ENCODE measurements at places on chromosomes 1 and 21.

GRCh38 chr1:55214212-55214933, 791 bp downstream of the USP24 start:
- DNase-seq: peak; percentile 75

DNA sequence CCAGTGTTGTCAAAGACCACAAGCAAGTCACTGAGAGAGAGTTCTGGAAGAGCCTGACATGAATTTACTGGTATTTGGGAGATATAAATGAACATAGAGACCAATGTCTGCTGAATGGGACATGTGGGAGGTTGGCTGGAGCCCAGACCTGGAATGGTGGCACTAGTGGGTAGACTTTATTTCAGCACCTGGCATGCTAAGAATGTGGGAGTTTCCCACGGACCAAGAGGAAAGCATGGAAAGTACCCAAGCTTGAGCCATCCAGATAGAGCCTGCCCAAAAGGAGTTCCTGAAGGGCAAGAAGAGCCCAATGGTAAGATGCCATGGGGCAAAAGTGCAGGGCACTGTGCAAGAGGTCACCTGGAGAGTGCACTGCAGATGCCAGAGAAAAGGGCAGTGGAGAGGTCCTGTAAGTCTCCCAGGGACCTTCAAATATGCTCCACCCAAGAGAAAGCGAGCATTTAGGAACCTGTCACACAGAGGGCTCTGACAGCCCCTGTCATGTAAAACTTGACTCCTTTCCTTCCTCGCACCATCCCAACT, 8.1 kb upstream of the ZNF687 start:
- no peak for DNase-seq

DNA sequence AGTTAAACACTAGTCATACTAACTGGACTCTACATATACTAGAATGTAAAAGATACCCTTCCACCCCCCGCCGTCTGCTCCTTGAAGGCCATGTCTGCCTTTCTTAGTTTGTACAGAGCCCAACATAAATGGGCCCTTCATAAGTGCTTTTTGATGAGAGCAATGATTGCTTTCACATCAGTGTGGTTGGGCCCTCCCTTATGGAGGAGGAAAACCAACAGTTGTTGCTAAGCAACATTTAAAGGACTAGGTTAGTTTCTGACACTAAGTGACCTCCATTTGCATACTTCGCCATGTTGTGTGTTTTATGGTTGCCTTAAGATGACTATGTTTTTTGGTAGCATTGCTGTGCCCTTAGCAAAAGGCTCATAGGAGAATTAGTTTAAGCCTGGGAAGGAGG, 182.0 kb upstream of the SGIP1 start:
- peak; percentile 29 for DNase-seq

- no peak for DNase-seq
Measured at GRCh38 chr1:11502516-11502915, 23.6 kb downstream of the DISP3 start.

DNA sequence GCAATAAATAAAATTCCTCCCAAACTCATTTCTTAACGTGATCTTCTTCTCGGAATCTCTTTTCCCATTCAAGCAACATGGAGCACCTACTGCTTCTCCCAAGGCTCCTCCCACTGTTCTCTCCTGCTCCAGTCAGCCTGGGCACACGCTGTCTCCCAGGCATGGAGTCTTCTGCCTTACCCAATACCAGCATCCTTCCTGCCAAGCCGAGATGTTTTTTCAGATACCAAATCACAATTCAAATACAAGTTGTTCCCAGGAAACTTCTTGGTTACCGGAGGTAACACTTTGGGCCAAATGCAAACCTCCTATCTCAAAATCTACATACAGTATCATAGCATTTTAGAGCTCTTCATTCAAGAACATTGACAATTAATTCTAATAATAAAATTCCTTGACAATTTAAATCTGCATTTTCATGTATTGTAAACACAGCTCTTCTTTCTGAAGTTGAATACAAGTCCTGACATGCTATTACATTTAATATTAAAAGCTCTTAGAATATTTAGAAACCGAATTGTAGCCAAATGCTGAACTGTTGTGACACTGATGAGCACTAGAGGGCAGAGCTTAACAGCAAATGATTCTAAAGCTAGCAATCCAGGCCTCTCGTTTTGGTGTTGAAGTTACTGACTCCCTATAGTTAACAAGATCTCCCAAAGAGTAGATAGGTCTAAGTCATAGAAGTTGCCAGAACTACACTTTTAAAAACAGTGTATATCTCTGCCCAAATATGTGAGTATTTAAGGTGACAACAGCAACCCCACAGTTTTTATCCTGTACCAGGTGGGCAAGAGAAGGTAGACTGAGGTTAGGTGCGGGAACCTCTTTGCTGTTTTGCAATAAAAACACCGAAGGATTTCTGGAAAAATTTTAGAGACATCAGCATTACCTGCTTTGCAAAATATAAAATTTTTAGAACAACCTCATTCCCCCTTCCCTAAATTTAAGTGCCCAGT, 52.3 kb downstream of the BCAR3 start:
- peak; percentile 90 for DNase-seq

DNA sequence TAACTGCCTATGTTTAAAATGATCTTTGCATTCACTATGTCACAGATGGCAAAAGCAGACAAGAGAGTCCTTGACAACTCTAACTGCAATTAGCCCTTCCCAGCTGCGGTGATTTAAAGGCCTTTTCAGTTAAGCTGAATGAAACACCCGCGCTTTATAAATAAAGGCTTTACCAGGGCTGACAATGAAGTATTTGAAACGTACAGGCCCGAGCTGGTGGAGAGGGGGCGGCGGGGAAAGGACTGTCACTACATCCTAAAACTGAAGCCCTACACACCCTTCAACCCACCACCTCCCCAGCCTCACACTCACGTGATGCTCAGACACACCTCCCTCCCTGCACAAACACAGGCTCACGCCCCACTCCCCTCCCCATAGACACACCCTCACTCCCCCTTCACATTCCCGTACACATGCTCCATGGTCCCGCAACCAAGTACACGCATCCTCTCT, 45.5 kb downstream of the GRIK3 start:
- no peak for DNase-seq

- DNase-seq: peak; percentile 83
Measured at GRCh38 chr1:222061711-222062359, 319.9 kb upstream of the DUSP10 start.

DNA sequence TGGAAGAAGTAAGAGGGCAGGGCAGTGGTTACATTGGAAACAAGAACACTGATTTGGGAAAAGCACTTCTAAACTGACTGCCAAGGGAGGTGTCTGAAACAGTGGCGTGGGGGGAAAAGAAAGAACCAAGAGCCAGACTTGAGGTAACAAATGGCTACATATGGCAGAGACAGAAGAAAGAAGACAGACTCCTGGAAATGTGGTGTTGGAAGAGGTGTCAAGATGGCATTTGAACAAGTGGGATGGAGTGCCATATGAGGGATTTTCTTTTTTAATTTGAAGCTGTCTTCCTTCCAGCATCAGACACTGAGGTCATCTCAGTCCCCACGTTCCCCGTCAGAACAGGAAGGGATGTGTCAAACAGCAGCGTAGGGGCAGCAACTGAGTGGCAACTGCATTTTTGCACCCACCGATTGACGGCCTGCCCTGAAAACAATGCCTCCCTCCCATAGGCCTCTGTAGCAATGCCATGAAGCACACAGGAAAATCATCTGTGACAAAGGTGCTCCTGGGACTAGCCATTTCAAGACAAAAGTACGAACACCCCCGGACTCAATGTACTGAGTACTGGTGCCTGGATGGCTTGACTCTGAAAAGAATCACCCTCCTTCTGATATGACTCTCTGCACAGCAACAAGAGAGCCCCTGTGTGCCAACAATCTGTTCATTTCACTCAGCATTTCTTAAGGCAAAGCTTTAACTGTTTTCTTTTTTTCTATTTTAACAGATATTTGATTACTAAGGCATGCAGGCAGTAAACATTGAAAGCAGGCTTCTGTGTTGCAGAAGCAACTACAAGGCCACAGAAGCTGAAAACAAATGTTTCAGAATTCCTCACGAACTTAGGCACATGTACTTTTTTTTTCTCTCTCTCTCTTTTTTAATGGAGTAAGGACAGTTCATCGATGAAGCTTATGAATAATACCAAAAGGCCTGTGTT, 37.0 kb downstream of the LPAR3 start:
- DNase-seq: no peak

DNA sequence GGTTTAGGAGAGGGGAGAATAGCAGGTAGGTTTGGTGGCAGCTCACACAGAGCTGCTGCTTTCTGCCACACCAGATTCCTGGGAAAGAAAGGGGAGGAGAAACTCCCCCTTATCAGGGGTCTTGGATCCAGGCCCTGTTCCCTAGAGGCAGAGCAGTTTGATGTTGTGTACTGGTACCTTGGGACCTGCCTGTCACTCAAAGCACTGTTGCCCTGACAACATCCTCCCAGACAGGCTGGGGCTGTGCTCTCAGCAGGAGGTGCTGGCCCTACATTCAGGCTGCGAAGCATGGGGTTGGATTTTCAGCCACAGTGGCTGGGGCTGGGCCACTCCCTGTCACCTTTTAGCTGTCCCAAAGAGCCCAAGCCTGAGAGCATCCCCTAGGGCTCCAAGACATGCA, 188.0 kb downstream of the GRIK3 start:
- DNase-seq: no peak

GRCh38 chr21:38995731-38996130, 187.5 kb downstream of the PSMG1 start:
- DNase-seq: peak; percentile 13

GRCh38 chr1:32178380-32179192, 889 bp upstream of the TXLNA start:
- peak; percentile 54 for DNase-seq

DNA sequence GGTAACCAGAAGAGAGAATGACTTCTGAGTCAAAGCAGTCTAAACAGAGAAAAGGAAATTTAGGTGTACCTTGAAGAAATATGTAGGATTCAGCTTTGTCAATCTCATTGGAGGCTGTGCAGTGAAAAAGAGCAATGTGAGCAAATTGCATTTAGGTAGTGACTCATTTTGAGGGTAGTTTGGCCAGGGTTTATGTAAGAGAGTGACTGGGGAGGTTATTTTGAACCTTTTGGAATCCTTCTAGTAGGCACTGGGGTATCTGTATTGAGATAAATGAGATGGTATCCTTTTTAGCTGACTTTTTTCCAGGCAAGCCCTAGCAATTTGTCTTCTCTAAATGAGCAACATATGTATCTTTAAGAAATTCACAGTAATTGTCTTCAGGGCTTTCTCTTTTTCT, 95.9 kb downstream of the DISP1 start:
- no peak for DNase-seq

GRCh38 chr1:209168204-209168603, 415.3 kb upstream of the CAMK1G start:
- no peak for DNase-seq

DNA sequence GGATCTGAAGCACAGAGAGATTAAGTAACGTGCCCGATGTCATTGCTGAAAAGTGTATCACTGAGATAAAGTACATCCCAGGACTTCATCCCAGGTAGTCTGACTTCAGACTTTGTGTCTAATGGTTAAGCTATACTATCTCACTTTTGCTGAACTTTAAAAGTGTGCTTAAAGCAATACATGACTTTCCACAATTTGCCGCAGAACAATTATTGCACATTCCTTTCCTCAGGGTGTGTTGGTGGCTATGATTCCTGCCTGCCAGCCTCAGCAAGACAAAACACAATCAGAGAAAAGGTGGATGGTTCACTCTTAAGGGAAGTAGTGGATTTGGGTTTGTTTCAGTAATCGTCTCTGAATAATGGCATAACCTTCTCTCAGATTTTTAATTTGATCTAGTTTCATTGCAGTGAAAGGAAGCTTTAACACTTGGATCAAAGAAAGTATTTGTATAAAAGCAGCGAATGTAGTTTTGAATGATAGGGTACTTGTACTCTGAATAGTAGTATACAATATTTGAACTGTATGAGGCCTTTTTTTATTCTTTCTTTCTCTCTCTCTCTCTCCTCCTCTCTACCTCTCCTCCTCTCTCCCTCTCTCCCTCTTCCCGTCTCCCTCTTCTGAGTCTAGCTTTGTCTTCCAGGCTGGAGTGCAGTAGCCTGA, 47.0 kb downstream of the CNST start:
- DNase-seq: no peak

DNA sequence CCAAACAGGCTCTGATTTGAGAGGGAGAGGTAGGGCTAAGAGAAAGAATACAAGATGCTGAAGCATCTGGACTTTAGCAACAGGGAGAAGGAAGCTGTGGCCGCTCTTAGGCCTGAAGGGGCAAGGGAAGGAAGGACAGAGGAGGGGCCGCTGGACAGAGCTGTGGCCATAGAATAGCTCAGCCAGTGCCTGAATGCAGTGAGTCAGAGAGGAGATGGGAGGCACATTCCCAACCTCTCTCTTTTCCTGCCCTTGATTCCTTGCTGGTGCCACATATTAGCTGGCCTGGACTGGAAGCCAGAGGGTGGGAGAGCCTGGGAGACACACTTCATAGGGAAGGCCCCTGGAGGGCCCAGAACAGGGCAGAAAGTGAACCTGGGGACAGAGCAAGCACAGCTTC, 83.4 kb upstream of the POU3F1 start:
- DNase-seq: no peak

GRCh38 chr1:153122831-153123421, 9.6 kb upstream of the SPRR2F start:
- DNase-seq: no peak

- DNase-seq: no peak
Measured at GRCh38 chr1:169868978-169869377, 24.7 kb downstream of the SCYL3 start.

- DNase-seq: no peak
Measured at GRCh38 chr1:83839566-83840173, 159.3 kb downstream of the TTLL7 start.

DNA sequence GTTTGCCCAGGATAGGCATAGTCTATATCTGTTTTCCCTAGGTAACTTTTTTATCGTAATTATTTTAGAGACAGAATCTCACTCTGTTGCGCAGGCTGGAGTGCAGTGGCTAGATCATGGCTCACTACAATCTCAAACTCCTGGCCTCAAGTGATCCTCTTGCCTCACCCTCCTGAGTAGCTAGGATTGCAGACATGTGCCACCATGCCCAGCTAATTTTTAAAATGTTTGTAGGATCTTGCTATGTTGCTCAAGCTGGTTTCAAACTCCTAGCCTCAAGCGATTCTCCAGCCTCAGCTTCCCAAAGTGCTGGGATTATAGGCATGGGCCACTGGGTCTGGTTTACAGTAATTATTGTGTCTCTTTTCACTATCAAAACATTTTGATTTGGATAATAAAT, 58.6 kb upstream of the SOX13 start:
- no peak for DNase-seq

- no peak for DNase-seq
Measured at GRCh38 chr1:28395181-28395580, 25.6 kb downstream of the PHACTR4 start.

- DNase-seq: no peak
Measured at GRCh38 chr1:24481101-24481500, 21.5 kb upstream of the RCAN3 start.

GRCh38 chr1:87314091-87314490, 14.6 kb upstream of the LMO4 start:
- no peak for DNase-seq
